Activated naive CD4-positive, alpha-beta T cell treated with anti-CD3 and anti-CD28 coated beads, Interleukin-2, amount 50 U/mL, for 72 hours (primary cell): ENCODE measurements at places on chromosomes 2 and 18. TPM values are rescaled to one million over a fixed set of nuclear protein-coding genes. Genes with fewer than 3 reads are reported as not detected.
A peak's percentile ranks its signal among the peaks of the same experiment; 100 is the strongest.

The CYB5A gene
- total RNA-seq = 57.1 TPM

DNA sequence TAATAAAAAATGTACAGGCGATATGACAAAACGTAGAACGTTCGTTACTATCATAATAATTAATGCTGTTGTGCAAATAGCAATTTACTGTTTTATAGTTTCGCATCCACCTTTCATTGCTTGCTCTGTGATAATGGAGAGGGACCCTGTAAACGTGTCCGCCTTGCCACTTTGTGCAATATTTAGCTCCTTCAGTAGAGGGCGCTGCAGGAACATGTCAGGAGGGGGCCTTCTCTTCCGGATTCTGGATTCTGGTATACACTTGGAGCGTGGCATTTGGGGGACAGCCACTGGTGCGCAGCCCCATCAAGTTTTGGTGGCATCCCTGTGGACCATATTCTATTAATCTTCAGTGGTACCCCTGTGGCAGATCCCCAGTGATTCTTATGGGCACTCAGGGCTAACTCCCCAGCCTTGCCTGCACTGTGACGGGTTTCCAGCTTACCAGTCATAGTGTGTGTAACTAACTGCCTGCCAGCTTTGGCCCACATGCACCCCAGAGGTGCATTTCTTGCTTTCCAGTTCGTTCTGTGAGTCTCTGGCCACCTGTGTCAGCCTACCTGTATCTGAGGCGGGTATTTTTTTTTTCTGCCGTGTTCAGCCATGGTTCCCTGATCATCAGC, 140.3 kb downstream of the CYRIA start:
- DNase-seq = peak; percentile 61

- no peak for DNase-seq
Observed at GRCh38 chr2:11940121-11940743, 193.8 kb downstream of the LPIN1 start.

GRCh38 chr2:33528441-33528950, 52.0 kb downstream of the RASGRP3 start:
- no peak for DNase-seq

The HOXD4 gene
- total RNA-seq = not detected

DNA sequence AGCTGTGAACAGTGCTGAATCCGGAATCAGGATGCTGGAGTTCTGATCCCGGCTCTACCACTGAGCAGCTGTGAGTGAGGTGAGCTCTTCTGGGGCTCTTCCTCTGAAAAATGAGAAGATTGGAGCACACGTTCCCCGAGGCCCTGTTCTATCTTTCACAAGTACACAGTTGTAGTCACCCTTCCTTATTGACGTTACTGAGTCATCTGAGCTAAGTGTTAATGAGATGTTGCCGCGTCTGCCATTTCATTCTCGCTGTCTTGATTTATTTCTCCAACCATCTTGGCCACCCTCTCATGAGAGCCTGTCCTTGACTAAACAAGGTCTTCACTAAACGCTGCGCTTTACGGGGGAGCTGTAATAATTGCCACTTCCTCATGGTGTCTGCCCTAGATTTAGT, 31.9 kb upstream of the EFR3B start:
- DNase-seq = no peak

DNA sequence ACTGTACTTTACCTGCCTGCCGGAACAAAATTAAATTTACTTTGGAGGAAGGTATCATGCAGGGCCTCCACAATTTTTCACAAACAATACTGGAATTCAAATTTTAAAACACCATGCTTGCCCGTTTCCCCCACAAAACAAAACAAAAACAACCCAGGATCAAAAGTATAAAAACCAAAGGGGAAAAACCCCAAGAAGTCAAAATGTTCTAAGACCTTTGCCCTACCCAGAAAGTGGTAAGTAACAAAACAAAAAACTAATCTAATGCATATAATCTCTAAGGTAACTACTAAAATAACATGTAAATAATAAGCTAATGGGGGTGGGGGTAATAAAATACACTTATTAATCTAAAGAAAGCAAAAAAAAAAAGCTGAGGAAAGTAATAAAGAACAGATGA, 60.5 kb downstream of the CUL3 start:
- no peak for DNase-seq

- no peak for DNase-seq
Observed at GRCh38 chr2:63590626-63591408, 2.1 kb downstream of the MDH1 start.

DNA sequence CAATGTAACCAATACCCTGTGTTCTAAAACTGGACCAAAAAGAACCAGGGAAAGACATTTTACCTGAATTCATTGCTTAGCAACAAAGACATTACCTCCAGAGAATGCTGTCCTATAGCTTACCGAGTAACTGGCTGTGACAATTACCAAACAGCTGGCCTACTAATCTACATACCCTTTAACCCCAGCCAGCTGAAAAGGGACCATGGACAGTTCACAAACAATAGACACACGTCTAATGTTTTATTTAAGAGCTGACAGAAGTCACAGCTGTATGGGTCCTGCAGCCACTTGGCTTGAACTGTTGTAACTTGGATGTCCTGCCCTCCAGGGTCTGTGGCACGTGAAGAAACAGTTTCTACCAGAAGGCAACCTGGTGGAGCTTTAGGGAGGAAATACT, 130.1 kb upstream of the EFEMP1 start:
- no peak for DNase-seq

GRCh38 chr2:100381240-100381639, 36.2 kb downstream of the CHST10 start:
- no peak for DNase-seq

DNA sequence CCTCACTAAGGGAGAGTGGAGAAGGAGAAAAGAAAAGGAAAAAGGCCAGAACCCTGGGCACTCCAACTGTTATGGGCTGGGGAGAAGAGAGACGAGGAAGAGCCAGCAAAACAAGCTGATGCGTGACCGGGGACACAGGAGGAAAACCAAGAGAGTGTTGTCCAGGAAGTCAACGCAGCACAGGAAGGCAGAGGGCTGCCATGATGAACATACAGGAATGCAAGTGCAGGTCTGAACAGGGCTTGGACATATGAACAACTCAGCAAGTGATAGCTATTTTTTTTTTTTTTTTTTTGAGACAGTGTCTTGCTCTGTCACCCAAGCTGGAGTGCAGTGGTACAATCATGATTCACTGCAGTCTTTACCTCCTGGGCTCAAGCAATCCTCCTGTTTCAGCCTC, 28.4 kb downstream of the SIX3 start:
- no peak for DNase-seq

DNA sequence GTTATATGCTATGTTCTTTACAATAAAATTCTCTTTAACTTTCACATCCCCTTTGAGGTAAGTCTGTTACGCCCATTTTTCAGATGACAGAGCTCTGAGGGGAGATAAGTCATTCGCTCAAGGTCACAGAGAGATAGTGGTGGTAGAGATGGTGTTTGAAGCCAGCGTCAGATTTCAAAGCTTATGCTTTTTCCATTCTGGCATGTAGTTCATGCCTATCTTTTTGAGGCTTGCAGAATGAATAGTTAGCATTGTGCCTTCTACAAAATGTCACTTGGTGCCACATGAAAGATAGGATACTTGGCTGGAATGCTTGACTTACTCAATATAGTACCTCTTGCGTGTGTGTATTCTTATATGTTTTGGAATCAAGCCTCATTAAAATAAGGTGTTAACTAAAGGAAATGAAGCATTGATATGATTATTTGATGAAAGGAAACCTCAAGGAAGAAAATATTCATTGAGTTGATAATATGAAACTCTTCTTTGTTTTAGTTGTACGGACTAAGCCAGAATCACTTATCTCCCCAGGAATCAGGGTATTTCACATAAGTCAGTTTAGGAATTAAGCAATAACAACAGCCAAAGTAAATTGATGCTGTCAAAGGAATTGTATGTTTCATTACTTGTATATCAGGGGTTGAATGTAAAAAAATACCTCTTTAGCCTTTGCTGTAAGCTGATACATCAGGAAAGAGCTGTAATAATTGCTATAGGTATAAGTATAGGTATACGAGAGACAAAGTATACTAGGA, 15.5 kb downstream of the SPATS2L start:
- no peak for DNase-seq

The TLX2 gene
- total RNA-seq = 0.19 TPM

DNA sequence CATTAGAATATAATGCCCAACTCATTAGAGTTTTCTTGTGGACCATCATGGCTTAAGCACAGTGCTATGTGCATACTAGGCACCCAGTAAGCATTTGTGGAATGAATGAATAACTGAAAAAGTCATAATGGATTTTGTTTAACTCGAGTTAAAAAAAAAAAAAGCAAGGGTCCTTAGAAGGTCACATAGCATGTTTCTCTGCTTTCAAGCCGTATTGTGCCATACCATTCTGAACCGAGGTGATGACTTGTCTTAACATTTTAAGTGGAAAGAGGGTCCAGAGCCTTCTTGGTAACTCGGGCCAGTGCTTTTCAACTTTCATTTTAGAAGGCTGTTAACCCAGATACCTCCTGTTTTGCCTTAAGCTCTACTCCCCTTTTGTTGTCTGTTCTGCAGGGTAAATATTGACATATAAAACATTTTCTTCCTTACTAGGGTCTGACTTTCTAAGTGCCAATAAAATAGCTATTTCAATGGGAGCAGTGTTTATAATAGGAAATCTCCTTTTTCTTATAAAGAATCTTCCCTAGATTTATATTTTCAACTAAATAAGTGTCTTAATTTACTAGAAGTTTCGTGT, 787 bp upstream of the ADGRF3 start:
- DNase-seq = no peak

DNA sequence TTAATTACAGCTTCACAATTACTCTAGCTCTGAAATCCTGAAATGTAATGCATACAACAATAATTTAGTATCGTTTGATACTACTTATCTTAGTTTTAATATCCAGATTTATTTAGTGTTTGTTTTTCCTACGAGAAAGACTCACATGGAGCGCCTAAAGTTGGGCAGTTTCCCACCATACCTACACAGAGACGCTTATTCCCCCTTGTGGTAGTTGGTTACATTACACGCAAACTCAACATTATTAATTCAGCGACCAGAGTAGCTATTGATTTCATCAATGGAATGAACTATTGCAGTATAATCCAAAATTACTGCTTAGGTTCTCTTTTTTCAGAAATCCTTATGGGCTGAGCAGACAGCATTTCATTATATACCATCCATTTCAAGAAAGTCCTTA, 164.0 kb upstream of the REG3G start:
- no peak for DNase-seq

DNA sequence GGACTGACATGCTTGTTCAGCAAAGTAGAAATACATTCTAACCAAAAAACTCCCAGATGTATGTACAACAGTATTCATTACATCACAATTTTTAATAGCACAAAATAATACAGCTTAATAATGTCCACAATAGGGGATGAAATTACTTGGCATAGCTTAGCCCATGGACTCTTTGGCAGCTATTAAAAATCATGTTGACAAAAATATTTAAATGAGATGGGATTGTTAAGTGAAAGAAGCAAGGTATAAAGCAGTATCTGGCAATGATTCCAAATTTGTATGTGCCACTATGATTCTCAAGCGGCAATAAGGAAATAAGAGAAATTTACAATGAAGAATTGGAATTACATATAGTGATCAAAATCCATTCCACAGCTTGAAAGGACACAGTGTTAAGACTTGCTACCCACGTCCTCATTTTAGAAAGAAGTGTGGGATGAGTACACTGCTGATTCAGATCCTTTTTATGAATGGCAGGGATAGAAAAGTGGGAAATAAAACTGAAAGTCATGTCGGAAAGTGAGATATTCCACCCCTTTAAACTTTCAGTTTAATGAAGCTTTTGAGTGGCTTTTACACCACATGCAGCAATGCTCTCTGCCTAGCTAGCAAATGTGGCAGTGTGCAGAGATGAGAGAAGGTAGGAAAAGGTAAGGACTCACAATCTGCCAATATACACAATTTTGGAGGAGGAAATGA, 2.4 kb downstream of the GAREM1 start:
- no peak for DNase-seq

GRCh38 chr2:68835621-68836020, 35.6 kb downstream of the BMP10 start:
- DNase-seq = no peak

The GCG gene
- total RNA-seq = not detected

The IGFBP5 gene
- total RNA-seq = not detected

The EFEMP1 gene
- total RNA-seq = not detected

- no peak for DNase-seq
Observed at GRCh38 chr2:194721227-194721626, 935.8 kb upstream of the SLC39A10 start.

DNA sequence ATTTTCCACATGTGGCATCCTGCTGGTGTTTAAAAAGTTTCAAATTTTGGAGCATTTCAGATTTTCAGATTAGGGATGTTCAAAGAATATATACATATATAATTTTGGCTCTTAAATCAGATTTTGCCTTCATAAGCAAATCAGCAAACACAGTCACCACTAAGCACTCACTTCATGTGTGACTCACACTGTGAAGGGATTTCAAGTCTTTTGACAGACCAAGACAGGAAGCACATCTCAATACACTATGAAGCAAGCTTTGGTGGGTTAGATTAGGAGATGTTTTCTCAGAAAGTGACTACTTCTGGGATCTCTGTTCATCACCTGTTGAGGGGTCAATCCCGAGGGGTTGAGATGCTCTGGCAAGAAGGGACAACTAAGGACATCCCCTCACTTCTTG, 227.8 kb upstream of the RBBP8 start:
- DNase-seq = no peak

GRCh38 chr2:241759067-241759807, 17.4 kb upstream of the GAL3ST2 start:
- DNase-seq = no peak

The SP140 gene
- 75.8 TPM for total RNA-seq

DNA sequence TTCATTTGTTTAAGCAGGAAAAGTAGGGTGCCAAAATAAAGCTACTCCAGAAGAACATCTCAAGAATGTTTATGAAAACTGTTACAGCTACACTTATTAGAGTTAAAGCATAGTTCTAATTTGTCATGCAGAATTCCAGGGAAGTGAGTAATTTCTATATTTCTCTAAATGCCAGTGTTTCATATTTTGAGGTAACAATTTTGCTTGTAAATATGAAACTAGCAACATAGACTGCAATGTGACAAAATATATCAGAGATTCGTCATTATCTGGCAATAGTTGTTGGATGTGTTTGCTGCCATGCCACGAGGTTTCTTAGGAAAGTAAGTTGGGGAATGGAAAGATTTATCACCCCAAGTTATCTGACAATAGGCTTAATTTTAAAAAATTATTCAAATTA, 424.1 kb upstream of the ZEB2 start:
- no peak for DNase-seq
